ENCODE measurements at places on chromosomes 12 and 14.

DNA sequence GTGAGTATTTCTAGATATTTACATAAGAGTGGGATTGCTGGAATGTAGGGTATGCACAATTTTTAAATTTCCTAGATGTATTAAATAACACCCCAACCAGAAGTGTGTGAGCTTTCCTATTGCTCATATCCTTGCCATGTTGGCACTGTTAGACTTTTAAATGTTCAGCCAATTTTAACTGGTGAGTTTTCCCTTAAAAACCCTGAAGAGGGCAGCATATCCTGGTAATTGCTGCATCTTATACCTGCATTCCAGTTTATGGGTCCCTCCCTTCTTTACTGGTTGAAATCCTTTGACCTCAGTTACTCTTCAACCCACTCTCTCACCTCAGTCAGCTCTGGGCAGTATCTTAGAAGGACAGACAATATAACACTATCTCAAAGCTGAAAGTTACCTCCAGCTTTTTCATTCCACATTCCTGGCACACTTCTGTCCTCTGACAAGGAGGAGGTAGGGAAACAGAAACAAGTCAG, 270.6 kb downstream of the PAWR start:
- no peak for DNase-seq

- DNase-seq = no peak
Measured at GRCh38 chr12:102513272-102513671, 32.9 kb upstream of the IGF1 start.

DNA sequence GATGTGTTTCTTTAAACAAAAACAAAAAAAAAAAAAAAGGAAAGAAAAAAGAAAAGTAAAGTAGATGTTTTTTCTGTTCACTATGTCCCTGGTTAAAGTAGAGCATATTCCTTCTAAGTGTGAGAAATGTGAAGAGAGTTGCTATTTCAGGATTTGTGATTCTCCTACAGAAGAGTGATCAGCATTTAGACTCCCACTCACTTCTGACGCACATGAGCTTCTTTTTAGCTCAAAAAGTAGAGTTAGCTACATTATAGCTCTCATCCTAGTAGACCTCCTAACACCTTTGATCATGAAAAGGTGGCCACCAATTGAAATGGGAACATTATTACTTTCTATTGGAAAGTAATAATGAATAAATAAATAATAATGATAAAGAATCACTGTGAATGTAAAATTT, 368.2 kb downstream of the NAV3 start:
- DNase-seq = no peak

GRCh38 chr12:124727264-124727800, 136.3 kb downstream of the SCARB1 start:
- DNase-seq = no peak

- DNase-seq = no peak
Measured at GRCh38 chr14:65834812-65835211, 422.3 kb downstream of the FUT8 start.
